ENCODE measurements at places on chromosomes 7 and 10. TPM values are rescaled to one million over a fixed set of nuclear protein-coding genes. Genes with fewer than 3 reads are reported as not detected.
A peak's percentile ranks its signal among the peaks of the same experiment; 100 is the strongest.

DOCK4 gene
- total RNA-seq = 43.3 TPM

CTAGE8 gene
- 4.3 TPM for total RNA-seq

DNA sequence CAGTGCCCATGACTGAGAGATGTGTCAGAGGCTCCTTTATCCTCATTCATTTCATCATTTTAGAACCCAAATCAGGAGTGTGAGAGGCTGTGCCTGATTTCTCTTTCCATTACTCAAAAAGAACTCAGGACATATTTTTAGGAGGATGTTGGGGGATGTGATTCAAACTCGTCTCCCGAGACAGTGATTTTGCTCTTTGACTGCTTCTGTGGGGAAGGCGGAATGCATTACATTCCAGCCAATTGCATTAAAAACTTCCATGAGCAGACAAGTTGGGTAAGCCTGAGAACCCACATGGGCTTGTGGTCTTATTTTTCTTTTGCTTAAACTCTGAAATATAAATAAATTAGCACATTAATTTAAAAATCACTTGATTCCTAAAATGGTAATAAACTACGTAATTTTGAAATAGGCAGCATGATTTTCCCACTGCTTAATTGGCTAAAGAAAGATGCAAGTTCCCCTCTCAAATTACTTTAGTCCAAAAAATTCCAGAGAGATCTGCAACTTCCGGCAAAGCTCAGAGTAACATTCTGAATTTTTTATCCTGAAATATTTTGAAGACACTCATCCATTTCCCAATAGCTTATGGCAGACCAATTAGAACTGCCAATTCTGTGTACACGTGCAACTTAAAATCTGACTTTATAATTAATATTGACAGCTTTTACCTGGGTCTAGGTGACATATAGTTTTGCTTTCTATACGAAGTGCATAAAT lies 185.6 kb downstream of the C7orf25 start:
- DNase-seq = no peak

ZNF503 gene
- 7.6 TPM for total RNA-seq

- no peak for DNase-seq
These were observed 23.6 kb downstream of the SLC35B4 start for GRCh38 chr7:134293002-134293740.

GRCh38 chr10:132430231-132430743 lies 33.3 kb downstream of the PWWP2B start:
- DNase-seq = no peak

GRCh38 chr7:132295175-132295574 lies 281.1 kb downstream of the PLXNA4 start:
- no peak for DNase-seq

DNA sequence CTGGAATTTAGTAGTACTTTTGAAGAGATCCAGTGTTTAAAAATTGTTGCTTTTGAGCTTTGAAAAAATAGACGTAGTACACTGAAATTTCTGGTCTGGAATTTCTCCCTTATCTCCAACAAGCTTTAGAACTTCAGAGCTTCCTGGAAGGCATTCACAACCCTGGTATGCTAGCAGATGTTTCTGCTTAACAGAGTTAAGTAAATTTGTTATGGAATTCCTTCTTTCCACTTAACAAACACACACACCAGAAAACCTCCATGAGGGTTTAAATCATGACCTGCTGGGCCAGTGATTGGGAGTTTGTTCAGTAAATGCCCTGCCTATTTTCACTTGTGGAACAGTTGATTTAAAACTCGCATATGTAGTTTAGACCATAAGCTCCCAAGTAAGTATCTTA lies 13.7 kb downstream of the ASB15 start:
- no peak for DNase-seq

DNA sequence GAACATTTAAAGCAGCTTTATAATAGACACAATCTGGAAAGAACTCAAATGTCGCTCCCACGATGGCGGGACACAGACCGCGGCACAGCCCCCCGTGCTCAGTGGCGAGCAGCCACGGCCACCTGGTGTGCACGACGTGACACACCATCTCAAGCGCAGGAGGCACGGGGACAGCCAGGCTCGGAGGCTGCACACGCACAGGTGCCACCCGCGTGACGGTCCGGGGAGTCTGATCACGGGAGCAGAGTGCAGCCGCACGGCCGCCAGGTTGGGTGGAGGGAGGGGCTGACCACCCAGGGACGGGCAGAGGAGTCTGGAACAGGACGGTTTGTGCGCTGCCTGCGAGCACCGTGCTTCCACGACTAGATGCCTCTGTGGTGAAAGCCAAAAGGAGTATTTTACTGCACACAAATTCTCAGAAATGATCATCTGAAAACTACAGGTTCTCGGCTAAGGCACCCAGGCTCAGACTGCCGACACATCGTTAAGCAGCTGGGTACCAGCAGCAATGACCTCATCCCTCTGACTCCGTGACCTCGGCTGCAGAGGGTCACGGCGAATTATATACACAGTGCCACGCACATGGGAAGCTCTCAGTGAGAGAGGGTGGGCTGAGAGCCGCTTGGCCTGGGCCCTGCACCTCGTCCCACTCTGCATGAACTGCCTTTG lies 7.5 kb upstream of the GPER1 start:
- no peak for DNase-seq

DNA sequence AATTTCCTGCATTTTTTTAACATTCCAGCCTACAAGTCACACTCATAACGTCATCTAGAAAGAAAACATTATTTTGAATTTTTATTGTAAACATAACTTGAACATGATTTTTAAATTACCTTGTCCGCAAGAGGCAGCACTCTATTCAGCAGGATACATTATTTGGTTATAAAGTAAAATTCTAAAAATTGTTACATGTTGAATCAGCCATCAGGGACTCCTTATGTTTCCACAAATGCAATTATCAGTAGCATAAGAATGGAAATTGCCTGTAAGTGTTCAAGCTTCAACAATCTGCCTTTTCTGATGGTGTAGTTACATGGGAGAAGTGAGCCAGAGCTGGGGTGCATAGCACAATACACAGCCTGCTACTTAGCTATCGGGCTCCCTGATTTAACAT lies 97.5 kb downstream of the ZNF365 start:
- DNase-seq = no peak

OR9A2 gene
- total RNA-seq = 2.0 TPM

DNA sequence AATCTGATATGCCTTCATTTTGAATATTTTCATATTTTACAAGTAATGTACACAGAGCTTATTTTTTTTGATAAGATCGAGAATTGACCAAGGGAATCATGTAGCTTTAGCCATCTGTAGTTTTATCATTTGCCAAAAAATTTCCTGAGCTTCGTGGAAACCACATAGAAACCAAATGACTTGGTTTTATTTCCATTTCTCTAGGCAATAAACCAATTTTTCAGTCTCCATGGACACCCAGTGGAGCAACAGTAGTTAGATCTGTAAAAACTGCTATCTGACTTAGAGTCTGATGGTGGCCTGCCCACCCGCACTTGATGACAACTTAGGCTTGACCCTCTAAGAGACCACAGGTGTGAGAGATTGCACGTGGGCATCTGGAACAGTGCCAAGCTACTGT lies 127.8 kb upstream of the CDK6 start:
- no peak for DNase-seq

DNA sequence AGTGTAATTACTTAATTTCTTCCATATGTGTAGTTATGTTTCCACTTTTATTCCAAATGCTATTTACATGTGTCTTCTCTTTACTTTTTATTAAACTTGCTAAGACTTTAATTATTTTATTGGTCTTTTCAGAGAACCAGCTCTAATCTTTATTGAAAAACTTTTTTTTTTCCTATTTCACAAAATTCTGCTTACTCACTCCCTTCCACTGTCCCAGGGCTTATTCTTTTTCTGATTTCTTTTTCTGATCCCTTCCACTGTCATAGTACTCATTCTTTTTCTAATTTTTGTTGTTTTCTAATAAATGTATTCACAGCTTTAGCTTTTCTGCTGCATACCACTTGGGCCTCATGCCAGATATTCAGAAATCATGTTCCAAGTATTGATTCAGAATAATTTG lies 82.7 kb downstream of the CNOT4 start:
- no peak for DNase-seq

DNA sequence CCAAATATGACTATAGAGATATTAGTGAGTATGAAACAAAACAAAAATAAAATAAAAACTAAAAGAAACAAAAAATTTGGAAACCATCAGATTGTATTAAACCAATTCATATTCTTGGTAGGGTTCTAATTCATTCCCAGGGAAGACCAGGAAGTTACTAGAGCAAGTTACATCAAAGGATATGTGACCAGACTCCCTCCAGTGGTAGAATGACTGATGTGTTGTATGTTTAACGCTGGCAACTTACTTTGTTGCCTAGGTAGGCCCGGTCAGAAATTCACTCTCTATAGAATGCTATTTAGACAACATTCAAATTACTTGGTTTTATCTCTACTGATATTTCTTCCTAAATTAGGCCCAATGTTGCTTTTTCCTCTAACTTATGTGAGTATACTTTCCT lies 5.2 kb downstream of the PHYHIPL start:
- DNase-seq = no peak

DNA sequence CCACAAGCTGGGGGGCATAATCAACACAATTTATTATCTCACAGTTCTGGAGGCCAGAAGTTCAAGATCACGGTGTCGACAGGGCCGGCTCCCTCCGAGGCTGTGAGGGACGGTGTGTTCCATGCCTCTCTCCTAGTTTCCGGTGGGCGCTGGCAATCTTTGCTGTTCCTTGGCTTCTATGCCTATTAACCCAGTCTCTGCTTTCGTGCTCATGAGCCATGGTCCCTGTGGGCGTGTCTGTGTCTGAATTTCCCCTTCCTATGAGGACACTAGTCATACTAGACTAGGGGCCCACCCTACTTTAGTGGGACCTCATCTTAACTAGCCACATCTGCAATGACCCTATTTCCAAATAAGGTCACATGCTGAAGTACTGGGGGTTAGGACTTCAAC lies 29.4 kb downstream of the HIPK2 start:
- DNase-seq = no peak

DNA sequence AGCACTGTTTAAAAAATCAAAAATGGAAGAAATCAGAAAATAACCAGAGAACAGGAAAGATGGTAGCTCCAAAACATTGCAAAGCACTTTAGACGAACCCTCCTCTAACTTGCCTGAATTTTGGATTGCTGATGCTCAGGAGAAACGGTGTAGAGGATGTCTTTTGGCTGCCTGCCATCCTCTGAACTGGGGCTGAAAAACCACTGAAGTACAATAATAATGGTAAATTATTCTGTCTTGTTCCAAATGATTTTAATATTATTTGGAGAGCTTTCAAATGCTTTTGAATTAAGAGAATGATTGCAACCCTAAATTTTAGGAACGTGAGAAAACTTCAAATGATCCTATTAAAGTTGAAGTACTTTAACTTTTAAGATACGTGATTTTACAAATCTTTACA lies 167.3 kb upstream of the SLC13A1 start:
- DNase-seq = no peak

IFRD1 gene
- total RNA-seq = 91.8 TPM

DNA sequence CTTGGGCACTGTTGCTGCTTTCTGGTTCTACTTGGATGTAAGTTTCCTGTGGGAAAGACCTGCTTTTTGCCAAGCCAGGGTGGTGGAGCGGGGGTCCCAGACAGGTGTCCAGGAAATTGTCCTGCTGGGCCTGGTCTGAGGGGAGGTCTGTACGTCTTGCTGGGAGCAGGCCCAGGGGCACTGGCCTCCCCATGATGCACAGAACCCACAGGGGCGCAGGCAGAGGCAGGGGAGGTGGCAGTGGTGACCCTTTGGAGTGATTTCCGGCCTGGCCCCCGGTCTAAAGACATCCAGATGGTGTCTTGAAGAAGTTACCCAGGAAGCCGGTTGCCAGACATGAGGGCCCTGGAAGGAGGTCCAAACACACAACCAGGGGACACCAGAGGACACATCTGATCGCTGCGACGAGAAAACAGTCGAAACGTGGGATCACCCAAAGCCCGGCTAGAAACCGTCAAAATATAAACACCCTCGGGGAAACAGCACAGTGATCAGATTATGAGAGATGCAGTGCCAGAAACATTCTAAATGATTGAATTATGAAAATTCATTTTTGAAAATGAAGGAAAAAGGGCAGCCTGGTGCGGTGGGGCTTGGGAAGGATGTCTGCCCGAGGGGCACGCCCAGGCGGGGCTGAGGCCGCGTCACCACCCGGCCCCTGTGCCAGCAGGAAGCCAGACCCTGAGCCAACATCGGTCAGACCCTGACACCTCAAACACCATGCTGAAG lies 59.6 kb downstream of the TMEM270 start:
- no peak for DNase-seq

GRCh38 chr10:70549962-70550458 lies 52.5 kb downstream of the PRF1 start:
- peak; percentile 65 for DNase-seq
